ENCODE measurements at places on chromosomes 6 and 20.

- no peak for DNase-seq
Observed at GRCh38 chr6:1497761-1498105, 108.4 kb downstream of the FOXF2 start.

DNA sequence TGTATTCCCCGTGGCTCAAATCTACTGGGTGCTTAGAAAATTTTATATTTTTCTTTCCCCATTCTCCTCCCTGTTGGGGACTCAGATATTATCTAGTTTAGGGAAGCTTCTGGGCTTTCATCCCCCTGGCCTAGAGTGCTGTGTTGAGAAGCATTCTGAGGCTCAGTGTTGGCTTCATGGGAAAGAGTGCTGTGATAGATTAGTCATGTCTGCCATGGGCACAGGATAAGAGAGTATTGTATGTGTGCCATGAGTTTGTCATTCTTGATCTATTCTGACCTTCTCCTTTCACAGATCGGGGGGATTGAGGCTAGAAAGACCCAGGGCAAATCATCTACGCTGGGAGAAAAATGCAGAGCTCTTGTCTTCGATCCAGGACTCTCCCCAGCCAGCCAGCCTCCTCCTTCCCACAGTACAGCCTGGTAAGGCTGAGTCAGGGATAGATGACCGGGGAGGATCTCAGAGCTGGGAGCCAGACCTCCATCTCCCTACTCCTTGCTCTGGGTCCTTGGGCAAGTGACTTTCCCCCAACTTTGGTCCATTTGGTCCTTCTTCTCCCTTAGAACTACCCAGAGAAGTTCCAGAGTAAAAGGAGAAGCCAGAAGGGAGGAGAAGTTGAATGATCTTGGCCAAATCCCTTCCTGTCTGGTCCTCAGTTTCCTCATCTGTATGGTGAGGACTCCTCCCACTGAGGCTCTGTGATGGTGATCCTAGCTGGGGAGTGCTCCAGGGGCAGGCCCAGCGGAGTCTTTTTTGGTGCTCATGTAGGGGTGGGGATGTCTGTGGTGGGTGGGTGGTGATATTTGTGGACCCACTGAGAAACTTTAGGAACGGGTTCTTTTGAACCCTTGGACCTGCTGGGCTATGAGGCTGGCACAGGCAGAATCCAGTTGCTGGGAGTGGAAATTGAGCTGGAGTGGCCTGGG lies 5.0 kb downstream of the SRC start:
- no peak for DNase-seq

DNA sequence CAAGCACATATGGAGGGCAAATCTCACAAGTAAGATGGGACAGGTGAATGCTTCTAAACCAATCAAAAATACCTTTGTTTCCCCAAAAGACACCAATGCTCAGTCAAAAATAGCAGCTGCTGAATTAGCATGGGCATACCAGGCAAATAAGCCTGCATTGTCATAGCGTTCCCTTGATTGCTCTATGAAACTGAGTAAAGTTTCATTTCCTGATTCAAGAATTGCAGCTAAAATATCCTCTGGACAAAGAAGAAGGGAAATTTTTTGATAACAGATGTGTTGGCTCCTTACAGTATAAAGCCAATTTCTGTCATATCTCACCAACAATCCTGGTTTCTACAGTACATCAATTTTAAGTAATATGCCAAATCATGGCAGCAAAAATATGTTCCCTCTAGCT lies 3.3 kb upstream of the TMEM14A start:
- no peak for DNase-seq

DNA sequence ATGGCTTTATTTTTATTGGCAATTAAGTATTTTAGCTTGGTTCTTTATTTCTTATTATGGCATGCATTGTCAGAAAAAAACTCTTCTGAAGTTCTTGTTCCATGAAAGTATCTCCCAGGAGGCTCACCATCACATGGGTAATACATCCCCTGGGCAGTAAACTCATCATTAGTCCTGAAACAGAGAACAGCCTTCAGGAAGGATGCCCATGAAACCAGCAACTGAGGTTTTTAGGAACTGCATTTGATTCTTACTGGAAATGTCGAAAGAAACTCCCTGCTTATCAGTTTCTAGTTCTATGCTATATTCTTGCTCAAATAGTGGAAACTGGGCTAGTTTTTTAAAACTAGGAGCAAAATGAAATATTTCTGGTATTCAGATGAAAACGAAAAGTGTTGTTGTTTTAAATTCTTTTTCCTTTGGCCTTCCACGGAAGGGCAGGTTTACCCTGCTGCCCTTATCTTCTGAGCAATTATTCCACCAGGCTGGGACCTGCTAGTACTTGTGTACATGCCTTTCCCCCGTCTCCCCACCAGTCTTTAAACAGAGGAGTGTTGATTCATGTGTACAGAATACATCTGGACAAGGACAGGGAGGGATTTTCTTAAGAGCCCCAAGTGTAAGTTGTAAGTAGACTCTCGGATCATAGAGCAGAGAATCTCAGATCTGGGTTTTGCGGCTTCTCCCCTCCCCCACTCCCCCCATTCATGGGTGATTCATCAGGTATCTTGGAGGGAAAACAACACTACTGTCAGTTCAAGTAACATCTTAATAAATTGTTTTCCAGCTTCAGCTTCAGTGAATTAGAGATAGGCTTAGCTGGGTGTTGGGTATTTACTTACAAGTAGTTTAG lies 81.5 kb downstream of the RTN4IP1 start:
- peak; percentile 36 for DNase-seq

- no peak for DNase-seq
Observed at GRCh38 chr6:40523505-40524172, 63.5 kb downstream of the LRFN2 start.

DNA sequence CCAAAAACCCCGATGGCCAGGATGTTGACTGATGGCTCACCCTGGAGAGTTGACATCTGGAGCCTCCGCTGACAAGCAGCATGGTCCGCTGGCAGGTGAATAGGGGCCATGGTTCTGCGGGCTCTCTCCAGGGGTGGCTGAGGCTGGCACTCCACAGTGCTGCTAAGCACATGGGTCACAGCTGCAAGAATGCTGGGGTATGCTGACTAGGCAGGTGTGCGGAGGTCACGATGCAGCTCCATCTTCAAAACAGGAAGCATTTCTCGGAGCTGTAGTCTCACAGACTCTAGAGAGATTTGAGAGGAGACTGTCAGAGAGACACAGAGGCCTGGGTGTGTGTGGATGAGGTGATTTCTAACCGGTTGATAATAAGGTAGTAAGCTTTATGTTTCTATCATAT lies 341.6 kb downstream of the NRN1 start:
- no peak for DNase-seq

GRCh38 chr6:142874676-142875075 lies 70.3 kb downstream of the HIVEP2 start:
- DNase-seq = peak; percentile 34

- no peak for DNase-seq
Observed at GRCh38 chr6:17179530-17180073, 77.8 kb downstream of the STMND1 start.

GRCh38 chr6:7505189-7505699 lies 36.2 kb upstream of the DSP start:
- peak; percentile 96 for DNase-seq

- DNase-seq = no peak
Observed at GRCh38 chr6:66478705-66479104, 771.7 kb upstream of the EYS start.

All from ELF-1 (cell line).